ENCODE measurements at places on chromosomes 6 and 20. TPM values are rescaled to one million over a fixed set of nuclear protein-coding genes. Genes with fewer than 3 reads are reported as not detected.

DNA sequence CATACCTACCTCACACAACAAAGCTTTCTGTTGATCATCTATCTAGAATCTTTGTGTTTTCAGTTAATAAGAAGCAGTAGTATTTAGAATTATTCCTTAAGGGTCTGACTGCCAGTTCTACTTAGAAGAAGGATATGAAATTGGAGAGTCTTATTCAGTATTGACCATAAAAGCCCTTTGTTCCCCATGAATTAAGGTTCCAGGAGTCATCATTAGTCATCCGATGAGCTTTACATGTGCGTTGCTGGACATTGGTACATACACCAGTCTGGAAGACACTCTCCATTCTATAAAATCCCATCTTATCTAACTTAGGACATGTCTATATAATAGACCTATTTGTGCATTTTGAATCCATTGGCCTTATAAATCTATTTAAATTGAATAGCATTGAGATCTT is 34.4 kb upstream of the RNF217 start:
- no peaks in the 10 kb centered on the region for H3K4me1 ChIP-seq
- H3K27me3 ChIP-seq, result no peaks in the 10 kb centered on the region
- no peak overlapping the region for H3K4me3 ChIP-seq
- no peak overlapping the region for H3K27ac ChIP-seq
- no peaks in the 10 kb centered on the region for H3K36me3 ChIP-seq

- H3K4me1 ChIP-seq, result no peaks in the 10 kb centered on the region
- no peak overlapping the region for H3K4me3 ChIP-seq
- no peak for DNase-seq
- no peak overlapping the region for H3K27ac ChIP-seq
- H3K36me3 ChIP-seq, result no peaks in the 10 kb centered on the region
- peaks cover 21% of the 10 kb centered on the region for H3K27me3 ChIP-seq
Observed at GRCh38 chr20:54806462-54806861, 331.1 kb downstream of the DOK5 start.

DNA sequence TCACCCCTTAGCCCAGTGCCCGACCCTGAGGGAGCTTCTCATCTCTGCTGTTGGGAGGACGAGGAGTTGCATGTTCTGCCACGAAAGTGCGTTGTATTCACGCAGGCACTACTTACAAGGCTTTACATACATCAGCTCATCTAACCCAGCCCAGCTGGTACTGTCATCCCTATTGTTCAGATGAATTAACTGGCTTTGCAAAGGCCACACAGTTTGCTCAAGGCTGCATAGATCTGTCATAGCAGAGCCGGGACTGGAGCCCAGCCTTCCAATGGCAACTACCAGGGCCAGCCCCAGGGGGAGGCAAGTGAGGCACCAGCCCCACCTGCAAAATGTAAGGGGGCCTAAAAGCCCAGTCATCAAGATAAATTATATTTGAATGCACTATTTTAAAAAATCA is 257.6 kb downstream of the NFATC2 start:
- peaks cover 69% of the 10 kb centered on the region for H3K27me3 ChIP-seq
- no peak overlapping the region for H3K4me3 ChIP-seq
- H3K4me1 ChIP-seq, result no peaks in the 10 kb centered on the region
- DNase-seq, result no peak

DNA sequence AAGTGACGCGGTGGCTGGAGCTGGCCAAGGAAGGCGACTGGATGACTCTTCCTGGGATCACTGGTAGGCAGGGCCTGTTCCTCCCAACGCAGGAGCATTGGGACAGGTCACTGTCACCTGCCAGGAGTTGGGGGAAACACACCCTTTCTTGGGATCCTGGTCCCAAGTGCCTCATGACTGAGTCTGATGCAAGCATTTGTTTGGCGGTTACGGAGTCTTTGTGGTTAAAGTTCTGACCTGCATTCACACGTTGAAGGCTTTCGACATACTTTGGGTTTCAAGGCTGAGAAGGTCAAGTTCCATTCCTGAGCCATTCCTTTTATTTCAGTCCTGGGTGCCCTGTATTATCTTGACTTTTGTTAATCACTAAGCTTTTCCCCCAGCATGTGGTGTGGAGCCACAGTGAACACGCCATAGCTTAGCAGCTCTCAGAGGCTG is 6.0 kb downstream of the PNLDC1 start:
- H3K27me3 ChIP-seq, result no peaks in the 10 kb centered on the region
- no peak overlapping the region for H3K27ac ChIP-seq
- DNase-seq, result no peak
- H3K36me3 ChIP-seq, result no peaks in the 10 kb centered on the region
- no peak overlapping the region for H3K4me3 ChIP-seq

GRCh38 chr6:135073756-135074393 is 19.3 kb upstream of the HBS1L start:
- no peak overlapping the region for H3K4me3 ChIP-seq
- peaks cover 17% of the 10 kb centered on the region for H3K4me1 ChIP-seq
- H3K27me3 ChIP-seq, result no peaks in the 10 kb centered on the region
- no peaks in the 10 kb centered on the region for H3K36me3 ChIP-seq
- no peak for DNase-seq

The TINAG gene
- not detected for total RNA-seq
